ENCODE measurements at places on chromosomes 2 and 18.

- no peak for DNase-seq
Observed at GRCh38 chr18:73153271-73153670, 285.5 kb upstream of the NETO1 start.

- no peak for DNase-seq
Observed at GRCh38 chr2:181621779-181622490, 35.0 kb downstream of the CERKL start.

- no peak for DNase-seq
Observed at GRCh38 chr2:101500180-101500579, 25.3 kb upstream of the RFX8 start.

- no peak for DNase-seq
Observed at GRCh38 chr2:128234613-128235012, 84.1 kb downstream of the HS6ST1 start.

DNA sequence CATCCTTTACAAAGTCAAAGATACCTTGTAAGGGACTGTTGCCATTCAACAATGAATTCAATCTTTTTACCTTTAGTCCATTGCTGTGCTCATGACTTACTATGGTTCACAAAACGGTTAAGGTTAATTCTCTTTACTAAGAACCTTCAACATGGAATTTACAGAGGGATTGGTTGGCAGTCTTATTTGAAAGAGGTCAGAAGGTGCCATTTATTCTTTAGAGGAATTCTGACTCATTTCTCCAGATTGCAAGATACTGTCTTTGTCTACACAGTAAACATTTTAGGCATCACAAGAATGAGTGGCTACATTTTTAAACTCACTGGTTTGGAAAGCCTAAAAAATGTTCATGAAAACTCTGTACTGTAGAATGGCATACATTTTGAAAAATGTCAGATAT lies 17.4 kb downstream of the KCNH7 start:
- no peak for DNase-seq

- DNase-seq, result no peak
Observed at GRCh38 chr18:23529604-23530003, 26.3 kb downstream of the RMC1 start.

- DNase-seq, result no peak
Observed at GRCh38 chr18:23311351-23312121, 141.6 kb upstream of the RIOK3 start.

- DNase-seq, result no peak
Observed at GRCh38 chr2:236338495-236339184, 74.4 kb upstream of the ASB18 start.

GRCh38 chr2:127578411-127578810 lies 42.9 kb downstream of the MYO7B start:
- DNase-seq, result no peak

GRCh38 chr2:54486766-54487165 lies 30.6 kb downstream of the SPTBN1 start:
- DNase-seq, result no peak

DNA sequence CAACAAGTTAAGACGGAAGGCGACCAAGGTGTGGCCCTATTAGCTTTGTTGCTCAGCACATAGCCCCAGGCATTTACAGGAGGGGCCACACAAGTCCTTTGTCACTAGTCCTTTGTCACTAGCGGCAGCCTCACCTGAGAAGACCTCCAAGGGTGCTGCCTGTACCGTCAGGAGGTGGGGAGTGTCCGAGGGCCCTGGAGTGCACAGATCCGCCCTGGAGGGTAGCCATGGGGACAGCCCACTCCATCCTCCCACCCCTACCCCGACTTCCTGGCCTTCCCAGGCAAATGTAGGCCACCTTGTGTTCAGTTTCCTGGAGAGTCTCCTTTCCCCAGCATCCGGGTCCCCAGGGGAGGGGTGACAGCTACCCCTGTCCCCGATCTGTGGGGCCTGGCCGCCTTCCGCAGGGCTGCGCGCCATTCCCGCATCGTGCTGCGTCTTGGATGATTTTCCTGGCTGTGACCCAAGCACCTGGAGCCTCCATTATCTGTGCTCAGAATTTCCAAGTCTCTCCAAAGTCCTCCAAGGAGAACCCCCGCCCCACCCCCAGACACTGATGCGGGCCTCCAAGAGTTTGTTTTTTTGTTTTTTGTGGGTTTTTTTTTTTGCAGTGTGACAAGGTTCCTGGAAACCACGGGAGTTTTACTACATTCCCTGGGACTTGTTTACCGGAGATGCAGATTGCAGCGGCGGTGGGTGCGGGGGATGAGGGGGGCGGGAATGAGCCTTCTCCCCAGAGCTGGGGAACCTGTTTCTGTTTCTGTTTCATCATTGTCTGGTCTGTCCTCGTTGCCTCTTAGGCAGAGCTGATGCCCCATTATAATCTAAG lies 28.6 kb downstream of the TEX44 start:
- DNase-seq, result no peak

DNA sequence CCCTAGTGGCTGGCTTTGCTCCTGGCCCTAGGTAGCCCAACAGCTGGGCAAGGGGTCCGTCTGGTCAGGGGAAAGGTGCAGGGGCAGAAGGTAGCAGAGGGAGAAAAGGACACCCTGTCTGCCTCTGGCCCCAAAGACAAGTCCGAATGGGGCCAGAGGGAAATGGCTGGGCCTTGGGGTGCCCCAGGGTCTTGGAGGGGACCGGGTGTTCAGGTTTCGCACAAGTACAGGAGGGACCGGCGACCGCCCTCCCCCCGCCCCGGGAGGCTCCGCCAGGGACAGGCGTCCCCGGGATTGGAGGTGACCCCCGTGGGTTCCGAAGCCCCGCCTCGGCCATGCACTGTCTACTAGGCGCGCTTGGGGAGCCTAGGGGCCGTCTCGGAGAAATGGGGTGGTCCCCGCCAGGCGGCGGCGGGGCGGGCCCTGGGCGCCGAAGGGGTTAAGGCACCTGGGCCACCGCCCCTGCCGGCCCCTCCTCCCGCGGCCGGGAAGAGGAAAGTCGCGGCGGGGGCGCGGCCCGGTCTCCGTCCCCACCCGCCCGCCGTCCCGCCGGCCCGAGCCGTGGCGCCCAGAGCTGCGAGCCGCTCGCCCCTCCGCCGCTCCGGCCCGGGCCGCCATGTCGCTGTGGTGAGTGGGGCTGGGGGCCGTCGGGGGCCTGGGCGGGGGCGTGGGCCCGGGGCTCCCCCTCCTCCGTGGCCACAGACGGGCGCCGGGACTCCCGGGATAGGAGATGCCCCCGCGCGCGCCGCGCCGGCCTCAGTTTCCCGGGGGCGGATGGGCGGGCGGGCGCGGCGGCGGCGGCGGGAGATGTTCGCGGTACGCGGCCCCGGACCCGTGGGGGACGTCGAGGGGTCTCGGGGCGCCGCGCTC lies at the start of gene B3GNT7:
TSS of gene B3GNT7 (plus strand) at position 523 of the 870 bp plus-strand sequence. CDS start at position 617, 94 bp downstream.
- no peak for DNase-seq

DNA sequence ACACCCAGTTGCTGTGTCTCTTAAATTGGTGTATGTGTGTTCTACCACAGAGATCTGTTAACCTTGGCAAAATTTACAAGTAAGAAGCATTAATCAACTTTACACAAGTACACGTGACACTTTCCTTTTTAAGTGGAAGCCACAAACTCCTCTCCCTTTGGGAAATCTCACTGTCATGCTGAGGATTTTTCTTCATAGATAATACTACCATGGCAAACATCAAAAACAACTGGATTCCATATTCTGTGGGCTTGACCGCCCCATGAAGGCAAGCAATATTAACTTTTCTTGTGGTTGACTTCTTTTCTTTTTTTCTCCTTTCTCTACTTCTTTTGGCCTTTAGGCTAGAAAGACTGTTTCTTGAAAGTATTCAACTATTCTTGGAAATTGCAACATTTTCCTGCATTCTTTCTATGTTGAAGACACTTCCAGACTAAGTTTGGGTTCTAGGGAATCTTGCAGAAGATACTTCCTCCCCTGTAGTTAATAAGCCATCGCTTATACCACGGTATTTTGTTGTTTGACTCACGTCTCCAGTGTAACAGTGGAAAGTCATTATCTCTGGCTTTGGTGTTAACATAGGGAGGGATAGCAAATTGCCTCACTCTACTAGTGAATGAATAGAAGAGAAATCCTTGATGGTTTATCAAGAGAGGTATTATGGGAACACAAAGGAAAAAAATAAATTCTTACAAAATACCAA lies 79.5 kb downstream of the SLC8A1 start:
- no peak for DNase-seq

GRCh38 chr2:201450954-201451291 lies 335 bp downstream of the TRAK2 start:
- no peak for DNase-seq

- DNase-seq, result no peak
Observed at GRCh38 chr2:134527381-134527780, 191.4 kb downstream of the TMEM163 start.

DNA sequence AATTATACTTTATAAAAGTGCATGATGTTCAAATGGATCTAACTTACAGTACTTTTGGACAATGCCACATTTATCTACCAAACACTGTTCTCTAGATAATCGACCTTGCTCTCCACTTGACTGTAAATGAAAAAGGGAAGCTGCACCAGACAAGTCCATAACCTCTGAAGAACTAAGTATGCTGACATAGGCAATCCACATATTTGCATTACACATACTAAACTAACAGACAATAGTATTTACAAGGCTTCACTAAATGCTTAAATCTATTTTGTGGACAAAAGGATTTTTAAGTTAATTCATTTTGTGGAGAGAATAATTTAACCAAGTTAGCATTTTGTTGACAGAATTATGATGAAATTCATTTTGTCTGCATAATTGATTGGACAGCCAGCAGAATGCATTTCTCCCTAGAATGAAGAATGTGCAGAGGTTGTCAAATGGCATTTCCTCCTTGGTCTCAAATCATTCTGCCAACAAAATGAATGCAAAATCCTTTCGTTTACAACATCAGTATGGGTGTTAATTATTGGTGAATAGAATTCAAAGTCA lies 520.9 kb downstream of the CPS1 start:
- DNase-seq, result no peak

DNA sequence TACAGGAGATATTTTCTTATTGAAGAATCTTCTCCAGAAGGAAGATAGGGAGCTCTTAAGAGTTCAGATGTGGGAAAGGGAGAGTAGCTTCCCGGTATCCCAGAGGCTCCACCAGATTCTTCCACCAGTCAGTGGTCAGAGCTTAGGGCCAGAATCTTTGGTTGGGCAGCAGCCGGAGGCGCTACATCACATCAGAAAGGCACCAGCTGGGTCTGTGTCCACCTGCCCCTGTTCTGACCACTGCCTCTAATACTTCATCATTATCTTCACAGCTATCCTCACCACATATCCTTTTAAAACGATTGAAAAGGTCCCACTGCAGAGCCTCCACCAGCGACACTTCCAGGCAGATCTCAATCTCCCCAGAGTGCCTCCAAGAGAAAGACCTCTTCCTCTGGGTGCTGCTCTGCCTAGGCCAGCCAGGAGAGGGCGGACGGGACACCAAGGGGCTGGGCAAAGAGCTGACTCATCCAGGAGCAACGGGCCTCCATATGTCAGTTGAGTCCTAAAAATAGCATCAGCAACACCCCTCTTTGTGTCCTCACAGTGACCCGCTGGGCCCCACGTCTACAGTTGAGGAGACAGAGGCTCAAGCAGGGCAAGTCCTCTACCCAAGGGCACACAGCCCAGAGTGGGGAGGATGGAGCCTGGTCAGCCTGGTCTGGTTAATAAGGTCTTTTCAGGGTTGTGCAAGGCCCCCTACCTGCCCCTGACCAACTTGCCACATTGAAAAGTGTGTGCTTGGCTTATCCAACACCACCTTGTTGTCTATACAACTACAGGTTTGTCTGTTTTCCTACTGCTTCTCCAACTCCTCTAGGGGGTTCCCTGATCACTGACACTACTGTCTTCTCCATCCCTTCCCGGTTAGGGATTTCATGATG lies 81.2 kb downstream of the ADD2 start:
- no peak for DNase-seq

DNA sequence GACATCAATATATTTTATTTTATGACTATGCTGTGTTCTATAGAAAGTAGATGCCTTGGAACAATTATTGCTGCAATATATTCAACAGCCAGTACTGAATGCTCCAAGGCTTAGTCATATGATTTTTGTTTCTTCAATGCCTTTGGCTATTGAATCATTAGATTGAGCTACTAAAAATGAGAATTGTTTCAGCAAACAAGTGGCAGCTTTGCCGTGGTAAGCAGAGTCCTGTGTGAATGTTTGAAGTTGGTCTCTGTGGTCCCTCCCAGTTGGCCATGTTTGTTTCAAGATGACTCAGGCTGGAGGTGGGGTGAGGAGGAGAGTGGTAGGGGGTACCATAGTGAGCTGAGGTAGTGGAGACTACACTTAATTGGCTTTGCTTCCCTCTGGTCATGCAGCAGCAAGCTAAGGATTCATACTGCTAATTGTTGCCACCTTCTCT lies 198.6 kb upstream of the EPAS1 start:
- DNase-seq, result no peak

DNA sequence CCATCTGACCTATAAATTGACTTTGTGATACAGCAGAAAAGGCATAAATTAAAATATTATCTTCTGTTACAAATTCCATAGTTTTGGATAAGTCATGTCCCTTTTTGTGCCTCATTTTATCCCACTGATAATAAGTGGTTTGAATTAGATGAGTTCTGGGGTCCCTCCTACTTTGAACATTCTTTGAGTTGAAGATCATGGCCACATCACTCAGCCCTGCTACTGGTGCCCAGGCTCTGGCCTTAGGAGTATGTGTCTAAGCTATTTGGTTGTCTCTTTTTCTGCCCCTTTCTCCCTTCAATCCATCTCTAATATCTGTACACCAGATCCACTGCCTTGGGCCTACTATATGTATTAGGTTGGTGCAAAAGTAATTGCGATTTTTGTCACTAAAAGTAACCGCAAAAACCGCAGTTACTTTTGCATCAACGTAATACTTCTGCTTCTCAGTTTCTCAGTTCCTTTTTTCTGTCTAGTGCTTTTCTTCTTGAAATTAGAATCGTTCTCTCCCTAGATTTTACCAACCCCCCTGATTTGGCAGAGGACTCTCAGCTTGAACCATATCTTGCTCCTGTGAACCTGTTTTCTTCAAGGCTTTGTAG lies 362.5 kb upstream of the TNP1 start:
- no peak for DNase-seq

GRCh38 chr2:180505203-180505602 lies 475.2 kb upstream of the UBE2E3 start:
- no peak for DNase-seq

DNA sequence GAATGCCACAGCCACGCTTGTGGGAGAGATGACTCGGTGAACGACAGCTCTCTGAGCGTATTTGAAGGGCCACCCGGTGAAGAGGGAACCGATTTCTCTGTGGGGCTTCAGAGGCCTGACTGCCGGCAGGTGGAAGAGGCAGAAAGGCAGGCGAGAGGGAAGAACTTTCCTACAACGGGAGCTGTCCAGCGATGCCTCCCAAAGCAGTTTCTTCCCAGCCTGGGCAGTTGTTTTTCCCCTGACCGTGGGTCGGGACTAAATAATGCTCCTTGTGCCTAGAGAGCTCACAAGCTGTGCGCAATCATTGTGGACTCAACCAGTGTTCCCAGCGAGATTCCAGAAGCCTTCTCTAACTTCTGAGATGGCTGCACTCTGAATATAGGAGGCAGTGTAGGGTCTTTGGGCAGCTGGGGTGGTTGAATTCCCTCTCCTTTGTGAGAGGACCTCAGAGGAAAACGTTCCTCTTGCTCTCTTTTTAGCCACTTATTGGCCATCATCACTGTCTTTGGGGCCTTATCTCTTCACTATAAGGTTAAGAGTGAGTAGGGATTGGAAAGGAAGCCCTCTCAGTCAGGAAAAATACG lies 710 bp downstream of the SEC11C start:
- no peak for DNase-seq

Data from NCI-H1436 treated with DMSO at 0.1 percent for 48 hours (cell line).